Activated CD8-positive, alpha-beta memory T cell treated with anti-CD3 and anti-CD28 coated beads for 1 hour (primary cell): ENCODE measurements at places on chromosomes 2 and 18.

- DNase-seq: no peak
Measured at GRCh38 chr2:189092936-189093335, 86.6 kb downstream of the COL5A2 start.

GRCh38 chr2:242004223-242004901 is 134.8 kb downstream of the RTP5 start:
- no peak for DNase-seq

GRCh38 chr18:79395761-79396404 is at the start of gene NFATC1:
TSS of gene NFATC1 (plus strand) at chr18:79395930. CDS start at chr18:79396225, 295 bp downstream.
- peak; percentile 69 for DNase-seq

DNA sequence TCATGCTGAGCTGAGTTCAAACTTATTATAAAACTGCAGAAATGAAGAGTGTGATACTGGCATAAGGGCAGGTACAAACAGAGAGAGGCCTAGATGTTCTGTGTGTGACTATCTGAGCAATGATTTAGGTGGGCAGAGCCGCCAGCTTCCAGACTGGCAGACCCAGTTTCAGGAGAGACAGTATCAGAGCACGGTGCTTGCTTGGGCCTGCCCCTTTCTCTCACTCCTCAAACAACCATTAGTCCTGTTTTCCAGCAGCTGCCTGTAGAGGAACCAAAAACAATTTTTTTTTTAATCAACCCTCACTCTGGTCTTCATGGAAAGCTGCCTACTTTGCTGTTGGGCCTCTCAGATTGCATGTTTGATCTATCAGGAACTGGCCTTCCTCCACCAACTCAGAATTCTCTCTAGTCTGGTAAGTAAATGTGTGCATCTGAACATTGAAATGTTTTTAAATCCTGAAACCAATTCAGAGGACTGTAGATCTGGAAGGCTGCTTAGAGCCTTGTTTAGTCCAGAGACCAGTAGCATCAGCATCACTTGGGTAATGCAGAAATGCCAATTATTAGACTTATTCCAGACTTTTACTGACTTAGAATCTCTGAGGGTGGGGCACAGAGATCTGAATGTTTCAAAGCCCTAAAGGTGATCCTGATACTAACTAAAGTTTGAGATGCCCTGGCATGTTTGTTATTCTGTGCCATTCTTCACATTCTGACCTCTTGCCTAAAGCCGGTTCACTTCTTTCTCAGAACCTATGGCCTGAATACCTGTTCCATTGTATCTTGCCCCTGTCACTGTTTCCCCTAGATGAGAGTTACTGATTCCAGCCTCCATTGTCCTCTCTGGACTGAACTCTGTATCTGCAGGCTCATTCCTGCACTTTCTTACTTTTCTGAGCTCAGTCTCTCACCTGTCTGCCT is 24.8 kb upstream of the CRIM1 start:
- DNase-seq: no peak

DNA sequence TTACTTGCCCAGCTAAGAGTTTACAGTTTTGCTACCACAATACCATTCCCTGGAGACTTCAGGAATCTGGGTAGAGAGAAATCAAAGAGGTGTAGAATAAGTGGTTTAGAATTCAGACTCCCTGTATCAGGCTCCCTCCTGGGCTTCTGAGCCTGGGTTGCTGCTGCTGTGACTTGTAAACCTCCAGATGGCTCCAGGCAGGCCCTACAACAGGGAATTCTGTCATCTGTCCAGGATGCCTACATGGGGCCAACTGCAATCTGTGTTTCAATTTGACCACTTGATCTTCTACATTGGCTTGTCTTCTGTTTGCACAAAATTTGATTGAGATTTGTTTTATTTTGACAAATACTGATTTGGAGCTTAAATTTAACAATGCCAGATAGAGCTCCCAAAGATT is 183.9 kb downstream of the RAD51AP2 start:
- DNase-seq: no peak
